ENCODE measurements at places on chromosomes 3 and 15.

DNA sequence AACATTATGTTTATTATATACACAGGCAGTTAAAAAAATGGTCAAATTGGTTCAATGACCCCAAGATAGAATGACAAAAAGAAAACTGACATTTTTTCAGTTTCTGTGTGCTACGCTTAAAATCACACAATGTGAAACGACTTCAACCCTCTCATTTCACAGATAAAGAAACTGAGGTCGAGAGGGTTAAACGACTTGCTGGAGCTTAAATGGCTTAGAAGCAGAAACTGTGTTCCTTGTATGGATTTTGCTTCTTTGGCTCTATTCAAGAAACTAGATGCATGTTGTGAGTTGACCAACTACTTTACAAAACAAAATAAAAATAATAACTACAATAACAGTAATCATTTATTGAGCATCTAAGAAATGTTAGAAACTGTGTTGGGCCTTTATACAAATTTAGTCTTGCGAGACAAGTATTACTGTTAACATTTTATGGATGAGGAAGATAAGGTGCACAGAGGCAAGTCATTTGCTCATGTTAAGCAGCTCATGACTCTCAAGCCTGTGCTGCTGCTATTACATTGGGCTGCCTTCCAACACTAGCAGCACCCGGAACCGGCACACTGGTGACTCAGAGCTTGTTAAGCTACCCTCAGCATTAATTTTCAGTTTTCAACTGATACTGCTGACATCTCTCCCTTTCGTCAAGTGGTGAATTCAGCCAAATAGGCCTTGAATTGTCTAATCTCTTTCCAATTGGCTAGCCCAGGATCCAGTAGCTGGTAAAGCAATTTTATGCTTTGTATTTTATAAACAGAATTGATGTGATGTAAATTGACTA lies 487.6 kb downstream of the NAALADL2 start:
- H3K36me3 ChIP-seq = no peaks in the 10 kb centered on the region
- H3K27ac ChIP-seq = no peak overlapping the region
- H3K4me3 ChIP-seq = no peak overlapping the region
- no peaks in the 10 kb centered on the region for H3K27me3 ChIP-seq
- DNase-seq = no peak
- H3K4me1 ChIP-seq = no peaks in the 10 kb centered on the region

DNA sequence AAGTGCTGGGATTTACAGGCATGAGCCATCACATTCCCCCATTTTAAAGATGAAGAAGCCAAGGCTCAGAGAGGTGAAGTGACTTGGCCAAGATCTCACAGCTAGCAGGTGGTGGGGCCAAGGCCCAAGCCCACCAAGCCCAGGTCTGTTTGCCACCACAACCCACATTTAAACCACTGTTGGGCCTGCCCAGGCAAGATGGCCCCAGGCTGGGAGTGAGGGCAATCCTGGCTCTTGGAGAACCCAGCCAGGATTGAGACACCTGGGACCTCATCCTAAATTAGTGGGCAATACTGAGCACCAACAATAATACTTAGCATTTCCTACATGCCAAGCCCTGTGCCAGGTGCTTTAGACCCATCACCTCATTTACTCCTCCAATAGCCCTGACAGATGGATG lies 6.9 kb downstream of the IGDCC3 start:
- H3K36me3 ChIP-seq = no peaks in the 10 kb centered on the region
- no peak for DNase-seq
- peaks cover 38% of the 10 kb centered on the region for H3K27me3 ChIP-seq

DNA sequence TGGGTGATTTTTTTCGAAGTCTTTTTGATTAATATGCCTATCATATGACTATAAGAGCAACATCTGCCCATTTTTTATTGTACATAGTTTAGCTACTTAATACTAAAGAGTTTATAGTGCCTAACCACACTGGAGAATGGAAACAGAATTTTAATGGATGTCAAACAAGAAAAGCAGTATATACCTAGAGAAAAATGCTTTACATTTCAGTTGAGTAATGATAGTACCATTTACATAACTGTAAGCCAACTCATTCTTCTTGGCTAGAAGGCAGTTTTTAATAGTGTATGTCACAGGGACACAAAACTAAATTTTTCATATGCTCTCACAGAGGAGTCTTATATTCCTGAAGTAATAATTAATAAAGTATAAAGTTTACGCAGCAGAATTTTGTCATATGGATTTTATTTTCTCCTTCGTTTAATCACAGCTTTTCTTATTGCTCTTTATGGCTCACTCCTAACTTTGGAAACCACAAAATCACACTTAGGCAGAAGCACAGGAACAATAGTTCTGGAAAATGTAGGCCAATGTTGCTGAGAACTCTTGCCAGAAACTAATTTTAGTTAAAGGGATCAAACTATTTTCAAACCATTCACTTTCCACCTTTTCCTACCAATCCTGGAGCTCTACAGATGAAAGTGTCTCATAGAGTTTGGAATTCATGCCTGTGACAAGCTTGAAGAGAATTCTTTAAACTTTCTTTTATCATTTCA lies 243.6 kb downstream of the ZIC1 start:
- no peak overlapping the region for H3K4me3 ChIP-seq
- no peaks in the 10 kb centered on the region for H3K4me1 ChIP-seq

DNA sequence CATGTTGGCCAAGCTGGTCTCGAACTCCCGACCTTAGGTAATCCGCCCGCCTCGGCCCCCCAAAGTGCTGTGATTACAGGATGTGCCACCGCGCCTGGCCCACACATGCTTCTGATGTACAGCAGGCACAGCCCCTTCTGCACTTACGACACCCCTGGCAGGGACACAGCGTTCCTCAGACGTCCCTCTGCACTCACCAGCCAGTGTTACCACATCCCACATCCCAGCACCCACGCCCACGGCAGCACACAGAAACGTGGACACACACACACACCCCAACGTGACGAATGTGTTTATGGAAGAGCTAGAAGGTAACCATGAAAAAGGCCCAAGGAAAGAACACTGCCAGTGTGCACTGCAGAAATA lies 576 bp upstream of the RPAP1 start:
- H3K36me3 ChIP-seq = no peaks in the 10 kb centered on the region
- H3K4me1 ChIP-seq = peaks cover 20% of the 10 kb centered on the region
- peak overlapping the region; percentile 88 for H3K27ac ChIP-seq
- peak overlapping the region; percentile 98 for H3K4me3 ChIP-seq
- no peaks in the 10 kb centered on the region for H3K27me3 ChIP-seq

- no peak overlapping the region for H3K4me3 ChIP-seq
- H3K27ac ChIP-seq = no peak overlapping the region
- H3K4me1 ChIP-seq = peaks cover 2% of the 10 kb centered on the region
- no peaks in the 10 kb centered on the region for H3K27me3 ChIP-seq
- H3K36me3 ChIP-seq = no peaks in the 10 kb centered on the region
Measured at GRCh38 chr15:77292969-77293558, 126.8 kb downstream of the PEAK1 start.

GRCh38 chr3:48563382-48563918 lies at the start of gene UCN2:
Gene UCN2 (minus strand): TSS chr3:48563781. CDS start chr3:48563124, 657 bp downstream.
- no peak for DNase-seq
- H3K4me1 ChIP-seq = peaks cover 10% of the 10 kb centered on the region
- H3K4me3 ChIP-seq = no peak within 1 kb of the TSS
- H3K36me3 ChIP-seq = no peaks in the 10 kb centered on the region
- H3K27me3 ChIP-seq = no peaks in the 10 kb centered on the region

DNA sequence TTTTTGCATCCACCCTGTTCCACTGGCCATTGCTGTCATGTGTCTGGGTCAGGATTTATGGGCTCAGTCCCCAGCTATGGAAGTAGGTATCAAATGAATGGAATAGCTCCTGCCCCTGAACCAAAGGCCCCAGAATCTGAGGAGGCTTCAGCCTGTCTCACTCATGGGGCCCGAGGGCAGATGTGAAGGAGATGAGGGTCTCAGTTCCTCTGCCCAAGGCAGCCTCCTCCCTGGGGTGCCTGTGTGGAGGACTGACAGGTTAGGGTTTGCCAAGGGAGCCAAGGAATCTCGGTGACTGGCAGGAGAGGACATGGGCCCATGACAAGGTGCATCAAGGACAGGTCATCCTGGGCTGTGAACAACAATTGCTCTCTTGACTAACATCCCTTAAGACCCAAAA lies 70.4 kb downstream of the CPN2 start:
- H3K4me1 ChIP-seq = no peaks in the 10 kb centered on the region
- no peak overlapping the region for H3K27ac ChIP-seq
- H3K36me3 ChIP-seq = no peaks in the 10 kb centered on the region

DNA sequence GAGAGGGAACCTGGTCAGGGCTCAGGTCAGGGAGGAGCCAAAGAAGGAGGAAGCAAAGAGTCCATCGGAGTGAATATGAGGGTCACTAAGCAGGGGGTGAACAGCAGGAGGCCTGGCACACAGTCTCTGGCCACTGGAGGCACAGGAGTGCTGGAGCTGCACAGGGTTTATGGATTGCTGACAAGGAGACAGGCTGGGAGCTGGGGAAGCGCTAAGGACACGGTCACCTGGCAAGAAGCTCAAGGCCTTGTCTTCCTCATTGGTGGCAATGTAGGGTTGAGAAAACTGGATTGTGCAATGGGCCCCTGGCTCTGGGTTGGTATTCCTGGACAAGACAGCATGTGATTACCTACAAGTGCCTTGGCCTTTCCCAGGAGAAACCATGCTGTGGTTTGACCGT lies 5.8 kb upstream of the CAMP start:
- H3K27ac ChIP-seq = no peak overlapping the region
- no peaks in the 10 kb centered on the region for H3K36me3 ChIP-seq
- H3K4me3 ChIP-seq = no peak overlapping the region
- no peak for DNase-seq
- H3K27me3 ChIP-seq = no peaks in the 10 kb centered on the region

DNA sequence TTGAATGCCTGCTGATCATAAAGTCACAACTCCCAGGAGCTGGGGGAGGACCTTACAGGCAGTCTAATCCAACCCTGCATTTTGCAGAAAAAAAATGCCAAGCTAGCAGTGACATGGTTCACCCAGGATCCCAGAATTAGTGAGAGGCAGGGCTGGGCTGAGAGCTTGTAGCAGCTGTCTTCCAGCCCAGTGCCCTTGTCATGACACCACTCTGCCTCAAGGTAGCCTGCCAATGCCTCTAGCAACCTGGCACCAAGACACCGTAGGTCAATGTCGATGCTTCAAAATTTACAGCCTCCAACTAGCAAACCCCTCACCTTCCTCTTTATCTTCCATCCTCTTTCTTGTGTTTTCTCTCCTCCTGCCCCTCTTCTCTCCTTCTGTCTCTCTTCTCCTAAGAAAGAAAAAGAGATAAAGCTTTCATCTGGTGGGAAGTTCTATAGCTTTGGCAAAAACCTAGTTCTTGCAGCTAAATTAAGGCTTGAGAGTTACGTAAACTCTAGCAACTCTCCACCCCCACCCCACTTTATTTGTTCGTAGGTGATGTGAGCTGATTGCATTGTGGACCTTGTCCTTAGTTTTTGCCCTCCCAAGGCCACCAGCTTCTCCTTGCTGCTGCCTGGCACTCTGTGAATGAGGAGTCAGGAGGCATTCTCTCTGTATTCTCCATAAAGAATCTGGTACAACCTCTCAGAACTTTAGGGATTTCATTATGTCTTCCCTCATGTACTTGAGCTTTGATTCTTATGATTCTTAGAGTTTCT lies 18.3 kb upstream of the BFSP2 start:
- H3K36me3 ChIP-seq = no peaks in the 10 kb centered on the region
- no peaks in the 10 kb centered on the region for H3K27me3 ChIP-seq
- no peak overlapping the region for H3K4me3 ChIP-seq
- DNase-seq = no peak

- peaks cover 10% of the 10 kb centered on the region for H3K4me1 ChIP-seq
- H3K4me3 ChIP-seq = no peak overlapping the region
Measured at GRCh38 chr3:24154013-24154695, 209.1 kb downstream of the NR1D2 start.

DNA sequence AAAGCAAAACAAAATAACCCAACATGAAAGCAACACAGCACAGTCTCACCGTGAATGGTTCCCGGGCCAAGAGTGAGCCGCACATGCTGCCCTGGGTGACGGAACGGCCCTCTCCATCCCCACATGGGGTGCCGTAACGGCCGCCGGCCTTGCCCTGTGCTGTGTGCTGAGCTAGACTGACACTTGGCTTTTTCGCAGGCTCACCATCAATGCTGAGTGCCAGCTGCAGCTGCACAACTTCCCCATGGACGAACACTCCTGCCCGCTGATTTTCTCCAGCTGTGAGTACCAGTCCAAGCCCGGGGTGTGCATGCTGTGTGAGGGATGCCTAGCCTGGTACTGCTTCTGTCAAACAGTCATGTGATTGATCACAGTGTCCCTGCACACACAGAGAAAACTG lies 357.6 kb downstream of the GABRG3 start:
- no peaks in the 10 kb centered on the region for H3K4me1 ChIP-seq
- DNase-seq = no peak
- H3K36me3 ChIP-seq = no peaks in the 10 kb centered on the region
- H3K27me3 ChIP-seq = no peaks in the 10 kb centered on the region
- no peak overlapping the region for H3K4me3 ChIP-seq

DNA sequence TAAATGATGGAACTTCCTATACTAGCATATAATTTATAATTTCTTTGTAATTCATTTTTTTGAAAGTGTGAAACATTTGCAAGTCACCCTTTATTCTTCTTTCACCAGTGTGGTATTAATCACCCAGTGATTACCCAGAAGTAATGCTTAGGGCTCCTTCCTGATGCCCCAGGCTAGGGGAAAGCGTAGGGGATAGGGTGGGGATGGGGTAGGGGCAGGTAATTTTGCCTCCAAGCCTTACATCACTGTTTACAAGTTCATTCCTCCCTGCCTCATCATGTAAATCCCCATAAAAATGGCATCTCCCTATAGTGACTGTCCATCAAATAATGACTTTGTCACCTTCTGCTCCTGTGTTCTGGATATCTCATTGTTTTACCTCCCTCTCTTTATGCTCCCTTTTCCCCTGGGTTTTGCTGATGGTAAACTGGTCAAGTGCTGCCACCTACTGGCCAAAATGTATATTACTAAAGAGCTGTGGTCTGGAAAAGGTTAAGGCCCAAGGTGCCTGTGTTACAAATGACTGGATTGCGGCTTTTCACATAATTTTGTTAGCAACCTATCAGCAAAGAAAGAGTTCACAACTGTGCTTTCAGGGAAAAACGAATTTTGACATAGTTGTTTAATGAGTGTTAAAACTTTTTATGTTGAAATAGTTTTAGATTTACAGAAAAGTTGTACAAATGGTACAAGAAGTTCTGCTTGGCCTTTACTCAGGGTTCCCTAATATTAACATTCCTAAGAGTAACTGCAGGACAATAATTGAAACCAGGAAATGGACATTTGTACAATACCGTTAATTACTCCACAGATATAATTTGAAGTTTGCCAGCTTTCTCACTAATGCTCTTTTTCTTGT lies 54.7 kb downstream of the ONECUT1 start:
- DNase-seq = peak; percentile 58
- no peak overlapping the region for H3K4me3 ChIP-seq
- peaks cover 6% of the 10 kb centered on the region for H3K4me1 ChIP-seq
- no peak overlapping the region for H3K27ac ChIP-seq
- H3K27me3 ChIP-seq = no peaks in the 10 kb centered on the region
- no peaks in the 10 kb centered on the region for H3K36me3 ChIP-seq
